Vagina (tissue), 2 donors: ENCODE measurements at places on chromosomes 7 and 10. TPM values are rescaled to one million over a fixed set of nuclear protein-coding genes. Genes with fewer than 3 reads are reported as not detected.

GRCh38 chr10:46288601-46289206 is 1.9 kb downstream of the ANTXRL start:
- no peak for DNase-seq

DNA sequence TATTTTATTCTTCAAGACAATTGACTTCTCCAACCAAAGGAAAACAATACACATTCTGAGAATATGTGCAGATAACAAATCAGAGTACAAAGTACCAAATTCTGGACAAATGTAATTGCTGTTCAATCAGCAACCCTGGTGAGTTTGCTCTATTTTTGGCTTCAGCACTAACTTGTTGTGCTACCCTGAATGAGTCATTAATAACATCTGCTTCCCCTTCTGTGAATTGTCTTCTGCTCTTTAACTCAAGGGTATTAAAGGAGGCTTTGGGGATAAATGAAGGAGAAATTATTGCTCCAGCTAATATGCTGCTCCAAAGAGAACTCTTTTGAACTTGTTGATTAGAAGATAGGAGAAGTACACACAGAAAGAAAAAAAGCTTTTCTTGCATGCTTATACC is 459.3 kb downstream of the HTR7 start:
- DNase-seq = no peak

DNA sequence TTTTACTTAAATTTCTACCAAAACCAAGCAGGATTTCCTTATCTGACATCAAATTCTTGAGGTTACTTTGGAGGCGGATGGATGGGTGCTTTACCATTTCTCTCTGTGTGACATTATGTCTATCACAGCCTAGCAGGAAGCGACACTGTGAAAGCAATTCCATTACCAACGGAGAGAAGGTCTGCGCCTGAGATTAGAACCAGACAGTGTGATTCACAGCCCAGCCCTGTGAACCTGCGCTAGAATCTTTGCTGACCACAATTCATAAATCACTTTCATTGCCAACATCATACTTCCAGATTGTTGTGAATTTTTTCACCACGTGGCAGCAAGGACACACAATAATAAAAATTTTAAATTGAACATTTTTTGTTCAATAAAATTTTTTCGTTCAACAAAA is 126.5 kb downstream of the CUBN start:
- no peak for DNase-seq

GRCh38 chr10:114553436-114553835 is 104.6 kb downstream of the ABLIM1 start:
- DNase-seq = no peak

DNA sequence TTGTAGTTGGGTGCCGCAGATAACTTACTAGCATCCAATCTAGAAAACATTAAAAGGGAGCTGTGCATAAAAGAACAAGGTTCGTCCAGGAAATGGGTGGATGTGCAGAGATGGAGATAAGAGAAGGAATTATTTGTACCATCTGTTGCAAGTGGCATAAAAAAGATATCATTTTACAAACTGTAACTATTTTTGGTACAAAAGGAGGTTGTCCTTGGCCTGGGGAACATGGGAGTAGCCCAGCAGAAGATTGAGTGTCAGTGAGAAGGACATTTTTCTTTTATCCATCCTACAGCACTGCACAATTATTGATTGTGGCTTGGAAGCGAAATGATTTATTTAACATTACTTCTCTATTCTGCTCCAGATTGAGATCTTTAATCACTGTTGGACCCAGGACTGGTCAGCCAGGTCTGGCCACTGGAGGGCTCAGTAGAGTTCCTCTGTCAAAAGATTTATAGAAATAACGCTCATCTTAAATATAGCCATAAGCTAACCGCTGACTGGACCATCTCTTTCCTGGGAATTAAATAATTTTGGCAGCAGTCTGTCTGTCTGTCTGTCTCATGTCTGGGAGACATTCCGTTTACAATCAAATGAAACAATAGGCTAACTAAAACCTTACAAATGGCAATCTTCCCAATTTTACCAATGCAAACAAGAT is 254.1 kb downstream of the KIAA1217 start:
- DNase-seq = no peak

The IGF2BP3 gene
- 11.8 TPM for total RNA-seq

The GPR141 gene
- not detected for total RNA-seq

The CRYGN gene
- total RNA-seq = not detected
